ENCODE measurements at places on chromosomes 2 and 18.

DNA sequence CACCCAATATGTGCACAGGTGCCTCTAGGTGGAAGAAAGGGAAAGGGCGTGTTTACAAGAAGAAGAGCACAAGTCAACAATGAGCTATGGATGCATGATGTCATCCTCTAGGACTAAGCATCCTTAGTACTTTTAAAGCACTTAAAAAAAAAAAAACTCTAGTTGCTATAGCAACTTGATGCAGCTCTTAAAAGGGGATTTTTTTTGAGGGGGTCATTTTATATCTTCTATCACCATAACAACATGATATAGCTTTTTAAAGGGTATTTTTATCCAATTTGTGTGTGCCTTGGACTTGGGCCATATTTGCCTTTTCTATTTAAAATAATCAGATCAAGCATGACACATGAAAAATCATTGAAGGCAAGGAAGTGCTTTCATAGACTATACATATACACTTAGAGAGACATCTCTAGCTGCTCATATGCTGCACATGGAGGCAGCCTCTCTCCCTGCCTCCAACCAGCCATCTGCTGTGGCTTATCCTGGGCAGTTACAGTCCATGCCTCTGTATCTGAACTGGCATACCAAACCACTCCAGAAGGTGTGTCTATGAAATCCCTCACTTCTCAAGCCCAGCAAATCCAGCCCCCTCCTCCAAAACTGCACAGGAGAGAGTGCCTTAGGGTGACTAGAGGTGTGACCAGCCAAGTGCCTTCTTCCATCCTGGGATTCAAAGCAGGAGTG is 165.4 kb downstream of the MSH2 start:
- no peak for DNase-seq

GRCh38 chr18:77049938-77050337 is 82.6 kb downstream of the MBP start:
- DNase-seq, result no peak

- DNase-seq, result no peak
These were observed 51.1 kb downstream of the COLEC12 start for GRCh38 chr18:449374-449773.

- no peak for DNase-seq
These were observed 239.0 kb downstream of the PHLPP1 start for GRCh38 chr18:62954366-62954765.

DNA sequence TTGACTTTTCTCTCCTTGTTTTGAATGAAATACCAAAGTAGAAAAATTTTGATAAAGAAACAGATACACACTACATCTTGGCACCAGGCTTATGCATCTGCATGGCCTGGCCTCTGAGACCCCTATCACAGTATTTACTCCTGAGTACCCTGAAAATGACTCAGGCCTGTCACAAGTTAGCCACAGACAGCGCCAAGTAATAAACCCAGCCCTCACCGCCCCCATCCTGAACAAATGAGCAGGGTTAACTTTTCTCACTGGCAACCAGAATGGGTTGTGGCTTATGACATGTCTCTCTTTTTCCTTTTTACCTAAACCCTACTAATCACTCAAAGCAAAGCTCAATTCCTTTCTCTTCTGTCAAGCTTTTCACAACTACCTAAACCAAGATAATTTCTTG is 35.3 kb downstream of the SPRED2 start:
- no peak for DNase-seq

- DNase-seq, result no peak
These were observed 9.6 kb downstream of the SERPINB2 start for GRCh38 chr18:63897072-63897471.

- no peak for DNase-seq
These were observed 1.3 kb downstream of the CPS1 start for GRCh38 chr2:210557721-210558120.

- DNase-seq, result no peak
These were observed 305.9 kb upstream of the TMEFF2 start for GRCh38 chr2:192500550-192501200.

- peak; percentile 21 for DNase-seq
These were observed 112.3 kb downstream of the MEP1B start for GRCh38 chr18:32301976-32302743.
